ENCODE measurements at places on chromosomes 3 and 15.

- DNase-seq, result no peak
Measured at GRCh38 chr3:163766112-163766511, 1312.2 kb downstream of the SI start.

DNA sequence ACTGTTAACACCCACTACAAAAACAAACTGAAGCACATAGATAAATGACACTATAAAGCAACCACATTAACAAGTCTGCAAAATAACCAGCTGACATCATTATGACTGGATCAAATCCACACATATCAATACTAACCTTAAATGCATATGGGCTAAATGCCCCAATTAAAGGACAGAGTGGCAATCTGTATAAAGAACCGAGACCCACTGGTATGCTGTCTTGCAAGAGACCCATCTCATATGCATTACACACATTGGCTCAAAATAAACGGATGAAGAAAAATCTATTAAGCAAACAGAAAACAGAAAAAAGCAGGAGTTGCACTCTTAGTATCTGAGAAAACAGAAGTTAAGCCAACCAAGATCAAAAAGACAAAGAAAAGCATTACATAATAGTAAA is 1375.4 kb downstream of the ZPLD1 start:
- DNase-seq, result no peak

DNA sequence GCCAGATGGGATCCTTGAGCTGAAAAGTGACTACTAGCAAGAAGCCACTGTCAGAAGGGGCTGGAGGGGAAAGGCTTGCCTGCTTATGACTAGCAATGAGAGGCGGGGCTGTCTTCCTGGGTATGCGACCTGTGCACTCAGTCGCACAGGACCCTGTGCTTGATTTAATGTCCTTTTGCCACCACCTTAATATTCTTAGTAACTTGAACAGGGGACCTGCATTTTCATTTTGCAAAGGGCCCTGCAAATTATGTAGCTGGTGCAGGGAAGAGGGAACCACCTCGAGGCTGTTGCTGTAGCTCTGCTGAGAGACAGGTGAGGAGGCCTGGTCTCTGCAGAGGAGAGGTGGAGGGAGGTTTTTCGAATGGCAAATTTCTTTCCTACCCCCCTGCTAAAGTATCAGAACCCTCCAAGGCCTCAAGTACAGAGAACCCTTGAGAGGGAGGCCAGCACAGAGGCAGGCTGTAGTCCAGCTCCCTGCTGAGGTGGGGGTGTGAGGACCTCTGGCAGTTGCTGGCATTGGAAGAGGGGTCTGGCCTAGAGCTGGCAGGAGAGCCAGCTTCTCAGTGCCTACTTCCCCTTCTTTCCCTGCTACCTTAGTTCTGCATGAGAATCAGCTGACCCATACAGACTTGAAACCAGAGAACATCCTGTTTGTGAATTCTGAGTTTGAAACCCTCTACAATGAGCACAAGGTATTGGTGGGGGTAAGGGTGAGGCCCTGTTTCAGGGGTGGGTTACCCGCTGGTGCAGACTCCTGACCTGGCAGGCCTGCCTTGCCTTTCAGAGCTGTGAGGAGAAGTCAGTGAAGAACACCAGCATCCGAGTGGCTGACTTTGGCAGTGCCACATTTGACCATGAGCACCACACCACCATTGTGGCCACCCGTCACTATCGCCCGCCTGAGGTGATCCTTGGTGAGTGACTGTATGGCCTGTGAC is 11.4 kb downstream of the CLK3 start:
- DNase-seq, result no peak

DNA sequence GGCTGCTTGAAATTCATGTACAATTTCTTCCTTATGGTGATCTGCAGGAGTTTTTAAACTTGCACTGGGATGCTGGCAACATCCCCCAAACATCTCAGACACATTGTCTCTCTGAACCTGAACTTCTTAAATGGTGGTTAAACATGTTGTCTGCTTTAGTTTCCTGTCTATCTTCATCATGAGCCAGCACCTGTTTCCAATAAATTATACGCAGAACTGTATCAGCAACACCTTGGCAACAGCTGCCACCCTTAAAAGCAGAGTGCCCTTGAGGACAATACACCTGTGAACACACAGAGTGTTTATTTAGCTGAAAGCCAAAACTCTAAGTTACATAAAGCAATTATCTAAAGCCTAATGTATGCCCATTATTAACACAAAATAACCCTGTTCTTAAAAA is 242.9 kb downstream of the WNT5A start:
- DNase-seq, result no peak

DNA sequence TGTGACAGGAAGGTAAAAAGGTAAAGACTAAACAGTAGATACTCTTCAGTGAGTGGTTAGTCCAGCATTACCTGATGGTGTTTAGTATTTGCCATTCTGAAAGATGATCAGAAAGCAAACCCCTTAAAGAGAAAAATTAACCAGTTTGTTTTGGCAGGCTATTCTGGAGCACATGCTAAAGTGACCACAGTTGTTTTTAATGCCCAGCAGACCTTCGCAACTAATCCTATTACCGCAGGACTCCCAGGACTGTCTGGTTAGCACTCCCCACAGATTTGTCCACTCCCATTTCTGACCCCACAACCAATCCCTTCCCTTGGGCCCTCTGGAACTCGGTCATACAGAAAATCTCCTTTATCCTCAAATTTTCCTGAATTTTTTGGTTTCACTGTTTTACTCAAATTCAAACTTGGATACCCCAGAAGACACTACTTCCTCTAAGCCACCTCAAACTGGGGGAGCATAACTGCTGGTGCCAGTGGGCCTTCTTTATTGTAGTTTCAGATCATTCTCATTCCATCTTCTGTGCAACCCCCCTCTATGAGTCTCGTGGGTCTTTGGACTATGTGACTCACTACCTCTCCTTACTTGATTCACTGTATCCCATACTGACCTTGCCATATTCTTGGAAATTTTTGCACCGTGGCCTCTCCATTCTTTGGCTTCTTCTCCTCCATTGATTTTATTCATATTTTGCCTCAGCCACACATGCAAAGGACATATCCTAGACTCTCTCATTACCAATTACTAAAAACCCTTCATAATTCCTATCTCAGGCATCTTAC is 104.4 kb downstream of the RBMS3 start:
- no peak for DNase-seq

DNA sequence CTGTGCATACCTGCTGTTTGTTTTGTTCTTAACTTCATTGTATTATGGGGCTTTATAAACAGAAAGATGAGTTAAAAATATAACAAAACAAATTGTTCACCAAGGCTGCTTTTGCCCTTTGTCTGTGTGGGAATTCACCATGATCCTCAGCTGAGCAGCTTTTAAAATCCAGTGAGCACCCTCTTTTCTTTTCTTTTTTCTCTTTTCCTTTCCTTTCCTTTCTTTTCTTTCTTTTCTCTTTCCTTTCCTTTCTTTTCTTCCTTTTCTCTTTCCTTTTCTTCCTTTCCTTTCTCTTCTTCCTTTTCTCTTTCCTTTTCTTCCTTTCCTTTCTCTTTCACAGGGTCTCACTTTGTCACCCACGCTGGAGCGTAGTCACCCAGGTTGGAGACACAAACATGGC is 38.3 kb downstream of the RAB8B start:
- no peak for DNase-seq

- DNase-seq, result no peak
Measured at GRCh38 chr3:88002448-88002847, 56.4 kb downstream of the CGGBP1 start.

GRCh38 chr3:112409041-112409440 is 76.1 kb downstream of the CD200 start:
- DNase-seq, result no peak

- no peak for DNase-seq
Measured at GRCh38 chr3:46670891-46671427, 22.5 kb downstream of the ALS2CL start.

DNA sequence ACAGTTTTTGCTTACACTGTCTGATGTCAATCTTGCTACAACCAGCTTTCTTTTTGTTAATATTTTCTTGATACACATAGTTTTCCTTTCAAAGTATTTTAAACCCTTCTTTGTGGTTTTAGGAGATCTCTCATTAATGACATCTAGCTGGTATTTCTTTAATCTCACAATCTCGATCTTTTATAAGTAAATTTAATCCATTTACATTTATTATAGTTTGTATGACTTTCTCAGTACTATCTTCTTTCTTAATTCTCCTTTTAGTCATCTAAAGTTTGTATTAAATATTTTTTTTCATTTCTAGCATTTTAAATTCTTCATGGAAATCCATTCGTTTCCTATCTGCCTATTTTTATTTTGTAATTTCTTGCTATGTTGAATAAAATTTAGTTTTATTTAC is 55.4 kb downstream of the MRPL3 start:
- DNase-seq, result no peak

GRCh38 chr3:72238801-72239200 is 453.9 kb upstream of the PROK2 start:
- no peak for DNase-seq

DNA sequence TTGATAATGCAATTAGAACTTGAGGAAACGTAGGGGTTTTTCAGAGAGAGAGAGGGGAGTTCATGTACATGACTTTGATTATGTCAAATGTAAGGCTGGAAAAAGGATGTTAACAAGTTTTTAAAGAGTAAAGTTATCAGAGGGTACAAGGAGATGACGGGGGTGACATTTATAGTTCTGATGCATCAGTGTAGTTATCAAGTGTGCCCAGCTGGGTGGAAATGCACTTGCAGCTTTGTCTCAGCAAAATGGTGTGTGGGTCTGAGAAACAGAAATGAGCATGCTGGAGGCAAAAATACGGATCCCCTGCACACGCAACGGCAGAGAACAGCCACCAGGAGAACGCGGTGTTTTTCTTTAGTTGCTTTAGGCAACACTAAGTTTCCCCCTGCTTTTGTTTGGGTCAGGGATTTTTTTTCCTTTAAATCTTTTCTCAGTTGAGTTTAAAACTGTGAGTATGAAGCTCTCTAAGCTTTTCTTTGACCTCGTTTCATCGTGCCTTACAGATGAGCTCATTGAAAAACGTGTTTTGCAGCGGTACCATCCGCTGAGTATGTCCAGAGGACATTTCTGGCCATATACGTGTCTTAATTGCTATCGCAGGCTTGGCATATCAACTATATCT is 205.4 kb downstream of the PDZRN3 start:
- no peak for DNase-seq

DNA sequence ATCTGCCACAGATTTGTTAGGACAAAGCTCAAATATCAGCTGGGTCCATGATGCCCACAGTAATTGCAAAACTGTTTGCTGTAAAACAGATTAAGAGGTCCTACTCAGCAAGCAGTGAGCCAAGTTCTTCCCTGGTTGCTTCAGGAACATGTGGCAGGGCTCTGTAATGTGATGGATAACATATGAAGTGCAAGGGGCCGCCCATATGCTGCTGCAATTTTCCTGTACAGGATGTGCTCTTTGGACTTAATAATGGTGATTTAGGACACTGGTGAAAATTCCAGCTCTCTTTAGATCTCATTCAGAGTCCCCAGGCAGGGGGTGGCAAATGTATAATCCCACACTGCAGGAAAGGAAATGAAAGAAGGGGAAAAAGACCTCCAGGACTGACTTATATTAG is 289.4 kb downstream of the LSAMP start:
- DNase-seq, result no peak

GRCh38 chr15:44836094-44836493 is 99.8 kb downstream of the TRIM69 start:
- no peak for DNase-seq

GRCh38 chr3:149902498-149903139 is 68.1 kb downstream of the PFN2 start:
- no peak for DNase-seq

GRCh38 chr3:108489776-108490175 is 20.6 kb downstream of the MYH15 start:
- DNase-seq, result peak; percentile 53

DNA sequence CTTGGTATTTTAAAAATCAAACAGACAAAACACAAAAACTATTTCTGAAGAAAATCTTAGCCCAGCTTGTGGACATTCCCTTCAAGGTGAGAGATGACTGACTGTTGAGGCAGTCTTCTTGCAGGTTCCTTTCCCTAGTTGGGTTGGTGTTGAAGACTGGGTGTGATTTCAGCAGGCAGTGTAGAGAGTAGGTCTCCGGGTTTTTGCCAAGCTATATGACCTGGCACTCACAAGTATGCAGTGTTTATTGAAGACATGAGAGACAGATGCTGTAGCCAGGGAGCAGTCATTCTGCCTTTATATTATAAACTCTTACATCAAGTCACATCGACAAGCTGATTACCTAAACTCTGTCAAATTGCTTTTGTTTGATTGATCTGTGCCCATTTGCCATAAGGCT is 17.5 kb downstream of the SENP8 start:
- DNase-seq, result no peak
